ENCODE measurements at places on chromosomes 7 and 10.

GRCh38 chr10:91088300-91089140 is 131.9 kb upstream of the PCGF5 start:
- DNase-seq, result no peak

GRCh38 chr10:131177431-131178327 is 133.8 kb downstream of the TCERG1L start:
- no peak for DNase-seq

DNA sequence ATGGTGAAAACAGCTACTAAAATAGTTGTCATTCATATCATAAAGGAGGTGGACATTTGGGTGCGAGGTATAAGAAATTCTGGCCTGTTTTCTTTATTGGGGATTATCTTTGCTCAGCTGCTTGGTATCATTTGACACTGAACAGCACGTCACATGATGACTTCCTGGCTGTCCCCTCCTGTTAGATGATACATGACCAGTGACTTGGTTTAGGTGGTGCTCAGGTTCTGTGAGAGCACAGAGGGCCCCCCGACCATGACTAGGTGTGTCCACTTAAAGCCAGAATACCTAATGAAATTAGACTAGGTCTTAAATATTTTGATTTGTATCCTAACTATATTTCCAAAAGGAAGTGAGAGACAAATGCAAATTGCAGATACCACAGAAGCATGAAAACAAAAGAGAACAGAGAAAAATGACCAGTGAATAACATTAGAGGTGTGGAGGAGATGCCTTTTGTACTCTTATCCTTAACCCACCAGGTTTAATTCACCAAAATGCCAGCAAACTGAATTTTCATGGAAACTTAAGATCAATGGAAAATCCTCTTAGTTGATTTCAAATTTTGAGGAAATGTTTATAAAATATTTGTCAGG is 50.6 kb upstream of the GJD4 start:
- no peak for DNase-seq

- DNase-seq, result no peak
Measured at GRCh38 chr10:98096731-98097130, 37.7 kb upstream of the R3HCC1L start.

DNA sequence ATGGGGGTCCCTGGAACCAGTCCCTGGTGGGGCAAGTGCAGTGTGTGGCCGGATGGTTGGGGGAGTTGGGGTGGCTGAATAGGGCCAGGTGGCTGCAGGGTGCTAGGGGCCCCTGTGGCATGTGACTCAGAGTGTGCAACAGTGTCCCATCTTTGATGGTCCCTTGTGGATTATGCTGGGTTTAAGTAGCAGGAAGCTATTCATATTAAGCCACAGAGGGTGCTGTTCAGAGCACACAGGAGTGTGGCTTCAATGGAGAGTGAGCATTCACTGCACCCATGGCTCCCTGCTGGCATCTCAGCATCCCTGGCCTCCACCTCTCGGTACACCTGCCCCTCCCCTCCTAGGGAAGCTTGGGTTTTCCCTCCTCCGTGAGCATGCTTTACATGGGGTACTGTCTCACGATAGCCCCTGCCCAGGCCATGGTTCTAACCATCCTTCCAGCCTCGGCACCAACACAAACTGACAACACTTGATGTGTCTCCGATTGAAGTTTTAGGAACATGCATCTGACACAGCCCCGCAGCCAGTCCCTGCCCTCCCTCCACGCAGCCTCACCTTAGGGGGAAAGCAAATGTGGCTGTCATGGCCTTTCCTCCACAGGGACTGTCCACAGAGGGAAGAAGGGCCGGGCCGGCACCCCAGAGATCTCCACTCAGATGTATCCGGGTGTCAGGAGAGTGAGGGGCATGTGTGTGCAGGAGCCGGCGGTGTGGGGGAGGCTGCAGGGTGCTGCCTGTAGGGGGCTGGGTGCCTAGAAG is 30.4 kb upstream of the PPIF start:
- DNase-seq, result no peak

DNA sequence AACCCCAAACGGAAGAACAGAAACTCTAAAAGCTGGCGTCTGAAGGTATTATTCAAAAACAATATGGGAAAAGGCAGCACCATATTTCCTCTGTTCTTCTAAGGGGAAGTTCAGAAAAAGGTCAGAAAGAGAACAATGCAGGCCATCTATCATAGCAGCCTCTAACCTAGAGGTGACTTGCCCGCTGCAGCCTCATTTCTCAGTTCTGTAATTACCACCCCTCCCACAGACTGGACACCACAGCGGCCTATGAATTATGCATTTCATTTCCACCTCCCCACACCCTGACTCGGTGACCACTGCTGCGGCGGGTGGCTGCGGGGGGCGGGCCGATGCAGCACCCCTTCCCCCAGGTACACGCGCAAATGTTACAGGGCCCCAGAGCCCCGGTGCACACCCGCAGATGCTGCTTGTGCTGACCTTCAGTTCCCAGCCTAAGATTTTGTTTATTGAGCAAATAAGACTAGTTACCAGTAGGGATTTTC is 125.5 kb downstream of the CLEC2L start:
- DNase-seq, result no peak

DNA sequence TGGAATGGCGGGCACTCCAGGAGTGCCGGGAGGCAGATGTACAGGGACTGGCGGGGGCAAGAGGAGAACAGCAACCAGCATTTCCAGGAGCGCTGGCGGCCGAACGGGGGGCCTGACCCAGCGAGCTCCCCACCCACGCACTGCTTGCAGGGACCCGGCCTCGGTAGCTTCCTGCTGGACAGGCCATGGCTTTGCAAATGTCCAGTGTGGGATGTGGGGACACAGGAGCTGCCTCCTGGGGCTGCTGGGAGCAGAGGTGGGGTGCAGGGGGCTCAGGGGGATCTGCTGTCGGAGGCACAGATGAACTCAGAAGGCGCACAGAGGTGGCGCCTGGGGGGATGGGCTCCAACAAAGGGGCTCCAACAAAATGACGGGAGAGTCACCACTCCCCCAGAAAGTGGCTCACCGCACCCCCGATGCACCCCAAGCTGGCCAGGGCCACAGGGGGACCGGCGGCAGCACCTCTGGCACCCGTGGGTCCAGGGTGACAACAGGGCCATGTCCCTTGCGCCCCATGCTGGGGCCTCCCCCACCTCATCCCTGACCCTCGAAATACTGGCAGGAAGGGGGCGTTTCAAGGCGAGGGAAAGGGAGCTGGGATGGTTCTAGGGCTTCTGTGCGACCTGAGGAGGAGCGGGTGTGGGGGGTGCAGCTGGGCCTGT is 41.1 kb downstream of the AP5Z1 start:
- no peak for DNase-seq

Data from T-cell (primary cell).